ENCODE measurements at places on chromosomes 2 and 18. TPM values are rescaled to one million over a fixed set of nuclear protein-coding genes. Genes with fewer than 3 reads are reported as not detected.

POTEF gene
- under 0.01 TPM for total RNA-seq

CCL20 gene
- 6.5 TPM for total RNA-seq

CAPN13 gene
- total RNA-seq, result not detected

DSC3 gene
- 0.13 TPM for total RNA-seq

MLPH gene
- total RNA-seq, result not detected

IGFBP5 gene
- total RNA-seq, result 0.33 TPM

IMMT gene
- 68.4 TPM for total RNA-seq

SGPP2 gene
- total RNA-seq, result not detected

CLEC4F gene
- 0.10 TPM for total RNA-seq

CNRIP1 gene
- 78.7 TPM for total RNA-seq

SPEG gene
- 0.05 TPM for total RNA-seq

RAD51AP2 gene
- total RNA-seq, result not detected

TTC21B gene
- total RNA-seq, result 9.8 TPM

SP5 gene
- total RNA-seq, result not detected

FIGN gene
- total RNA-seq, result 0.13 TPM

IL37 gene
- not detected for total RNA-seq

KANSL3 gene
- total RNA-seq, result 18.8 TPM

LDLRAD4 gene
- total RNA-seq, result 0.59 TPM

LYPD6 gene
- total RNA-seq, result 3.9 TPM

GAD1 gene
- not detected for total RNA-seq

ZAP70 gene
- total RNA-seq, result 0.53 TPM

GKN1 gene
- not detected for total RNA-seq

UGT1A9 gene
- total RNA-seq, result not detected

C2orf15 gene
- not detected for total RNA-seq

PRADC1 gene
- total RNA-seq, result 35.4 TPM

KCNK3 gene
- total RNA-seq, result not detected

ELOA2 gene
- total RNA-seq, result not detected

ELMOD3 gene
- 10.3 TPM for total RNA-seq

TUBA4B gene
- not detected for total RNA-seq

SCTR gene
- total RNA-seq, result not detected

SIX3 gene
- total RNA-seq, result not detected

TRABD2A gene
- 0.60 TPM for total RNA-seq

IL1R2 gene
- not detected for total RNA-seq

SEPTIN10 gene
- 82.5 TPM for total RNA-seq

TRIM43 gene
- not detected for total RNA-seq

TTL gene
- total RNA-seq, result 31.7 TPM

TYMS gene
- 86.5 TPM for total RNA-seq

ACMSD gene
- not detected for total RNA-seq

LRRTM1 gene
- not detected for total RNA-seq

C18orf54 gene
- total RNA-seq, result 6.9 TPM

ANKAR gene
- total RNA-seq, result 1.7 TPM

LYPD6B gene
- not detected for total RNA-seq

SCN9A gene
- total RNA-seq, result 0.30 TPM

CCDC85A gene
- 12.7 TPM for total RNA-seq

TRIM54 gene
- total RNA-seq, result 0.49 TPM

CXCR1 gene
- total RNA-seq, result not detected

CCT7 gene
- 488 TPM for total RNA-seq

C2orf72 gene
- not detected for total RNA-seq

CRIM1 gene
- total RNA-seq, result 620 TPM

OR6B2 gene
- not detected for total RNA-seq

G6PC2 gene
- not detected for total RNA-seq

GBX2 gene
- 8.1 TPM for total RNA-seq

PRSS56 gene
- total RNA-seq, result not detected

ST3GAL5 gene
- 10.7 TPM for total RNA-seq

CNPPD1 gene
- total RNA-seq, result 37.0 TPM
